ENCODE measurements at places on chromosomes 16 and 17.

GRCh38 chr16:4517812-4518680 lies 20.5 kb downstream of the CDIP1 start:
- DNase-seq: no peak

GRCh38 chr17:64240741-64241347 lies 22.2 kb downstream of the TEX2 start:
- DNase-seq: no peak

DNA sequence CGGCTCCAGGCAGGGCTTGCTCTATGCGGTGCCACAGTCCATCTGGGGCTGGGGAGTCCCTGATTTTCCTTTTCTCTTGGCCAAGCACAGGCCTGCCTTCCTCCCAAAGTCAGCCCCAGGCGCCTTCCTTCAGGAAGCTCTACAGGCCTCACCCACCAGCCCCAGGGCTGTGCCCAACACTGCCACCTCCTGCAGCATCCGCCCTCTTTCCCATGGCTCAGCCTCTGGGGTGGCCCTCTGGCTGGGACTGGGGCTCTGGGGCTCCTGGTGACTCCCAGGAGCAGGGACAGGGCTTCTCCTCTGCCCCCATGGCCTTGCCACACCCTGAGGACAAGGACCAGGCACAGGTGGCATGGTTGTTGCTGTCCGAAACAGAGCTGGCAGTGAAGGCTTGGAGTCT lies 817 bp downstream of the ITGB4 start:
- DNase-seq: no peak

- no peak for DNase-seq
Observed at GRCh38 chr17:42866216-42866615, 15.2 kb downstream of the AOC3 start.

GRCh38 chr16:1451702-1452392 lies 7.5 kb upstream of the CCDC154 start:
- no peak for DNase-seq

DNA sequence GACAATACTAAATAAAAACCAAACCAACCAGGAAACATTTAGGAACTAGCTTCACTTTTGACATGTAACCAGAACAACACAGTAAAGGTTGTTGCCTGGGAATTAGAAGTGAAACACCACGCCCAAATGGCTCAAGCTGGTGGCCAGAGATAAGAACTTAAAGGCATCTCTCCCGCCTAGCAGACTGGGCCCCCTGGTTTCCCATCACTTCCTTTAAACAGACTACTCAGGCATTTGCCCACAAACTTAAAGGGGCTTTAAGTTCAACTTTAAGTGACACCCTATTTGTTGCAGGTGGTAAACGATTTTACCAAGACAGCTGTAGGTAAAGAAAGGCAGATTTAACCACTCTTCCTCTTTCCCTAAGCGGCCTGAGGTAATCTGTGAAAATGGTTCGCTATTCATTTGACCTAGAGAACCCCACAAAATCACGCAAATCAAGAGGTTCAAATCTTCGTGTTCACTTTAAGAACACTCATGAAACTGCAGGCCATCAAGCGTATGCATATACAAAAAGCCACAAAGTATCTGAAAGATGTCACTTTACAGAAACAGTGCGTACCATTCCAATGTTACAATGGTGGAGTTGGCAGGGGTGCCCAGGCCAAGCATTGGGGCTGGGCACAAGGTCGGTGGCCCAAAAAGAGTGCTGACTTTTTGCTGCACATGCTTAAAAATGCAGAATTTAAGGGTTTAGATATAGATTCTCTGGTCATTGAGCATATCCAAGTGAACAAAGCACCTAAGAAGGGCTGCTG lies 40.8 kb upstream of the BPTF start:
- no peak for DNase-seq

- DNase-seq: no peak
Observed at GRCh38 chr16:72848759-72849664, 198.9 kb downstream of the ZFHX3 start.

DNA sequence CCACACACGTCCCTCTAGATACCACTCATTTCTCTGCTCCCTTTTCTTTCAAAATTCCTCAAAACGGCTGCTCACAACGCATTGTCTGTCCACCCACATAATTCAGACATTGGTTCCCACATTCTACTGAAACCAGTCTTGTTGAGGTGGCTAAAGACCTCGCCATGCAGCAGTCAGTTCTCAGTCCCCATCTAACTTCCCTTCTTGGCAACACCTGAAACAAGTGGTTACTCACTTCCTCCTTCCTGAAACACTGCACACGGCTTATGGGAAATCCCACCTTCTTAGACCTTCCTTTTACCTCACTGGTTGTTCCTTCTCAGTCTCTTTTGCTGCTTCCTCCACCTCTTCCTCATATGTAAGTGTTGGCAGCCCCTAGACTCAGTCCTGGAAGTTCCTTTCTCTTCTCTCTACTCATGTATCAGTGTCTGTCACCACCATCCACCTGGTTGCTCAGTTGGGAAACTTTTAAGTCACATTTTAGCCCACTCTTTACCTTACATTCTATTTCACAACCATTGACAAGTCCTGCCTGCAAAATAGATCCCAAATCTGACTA lies 277.1 kb downstream of the CEP112 start:
- no peak for DNase-seq

DNA sequence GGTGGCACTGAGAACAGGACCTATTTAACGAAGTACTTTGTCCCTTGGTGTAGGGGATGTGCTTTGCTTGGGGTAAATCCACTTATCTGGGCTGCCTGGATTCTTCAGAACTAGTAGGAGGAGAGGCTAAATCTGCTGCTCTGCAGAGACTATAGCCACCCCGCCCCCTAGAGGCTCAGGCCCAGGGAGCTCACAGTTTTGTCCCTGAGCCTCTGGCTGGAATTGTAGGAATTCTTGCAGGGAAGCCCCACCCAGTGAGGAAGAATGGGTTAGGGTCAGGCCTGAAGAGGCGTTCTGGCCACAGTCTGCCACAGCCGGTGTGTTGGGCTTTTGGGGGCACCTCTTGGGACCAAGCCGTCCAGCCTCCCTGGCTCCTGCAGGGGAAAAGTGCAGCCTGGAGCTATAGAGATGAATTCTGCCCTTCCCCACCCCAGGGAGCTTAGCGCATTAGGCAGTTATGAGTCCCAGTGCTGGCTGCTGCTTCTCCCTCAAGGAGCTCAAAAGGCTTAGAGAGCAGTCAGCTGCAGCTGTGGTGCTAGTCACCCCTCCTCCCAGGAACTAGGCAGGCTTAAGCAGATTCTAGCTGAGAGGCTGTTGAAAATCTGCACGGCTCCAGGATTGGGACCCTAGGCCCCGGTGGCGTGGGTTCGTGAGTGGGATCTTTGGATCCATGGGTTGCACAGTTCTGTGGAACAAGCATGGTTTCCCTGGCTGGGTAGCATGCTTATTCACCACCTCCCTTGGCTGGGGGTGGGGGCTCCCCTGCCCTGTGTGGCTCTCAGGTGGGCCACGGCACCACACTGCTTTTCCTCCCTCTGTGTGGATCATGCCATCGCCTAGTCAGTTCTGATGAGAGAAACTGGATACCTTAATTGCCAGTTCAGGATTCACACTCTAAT lies 237.4 kb upstream of the TOM1L1 start:
- no peak for DNase-seq

DNA sequence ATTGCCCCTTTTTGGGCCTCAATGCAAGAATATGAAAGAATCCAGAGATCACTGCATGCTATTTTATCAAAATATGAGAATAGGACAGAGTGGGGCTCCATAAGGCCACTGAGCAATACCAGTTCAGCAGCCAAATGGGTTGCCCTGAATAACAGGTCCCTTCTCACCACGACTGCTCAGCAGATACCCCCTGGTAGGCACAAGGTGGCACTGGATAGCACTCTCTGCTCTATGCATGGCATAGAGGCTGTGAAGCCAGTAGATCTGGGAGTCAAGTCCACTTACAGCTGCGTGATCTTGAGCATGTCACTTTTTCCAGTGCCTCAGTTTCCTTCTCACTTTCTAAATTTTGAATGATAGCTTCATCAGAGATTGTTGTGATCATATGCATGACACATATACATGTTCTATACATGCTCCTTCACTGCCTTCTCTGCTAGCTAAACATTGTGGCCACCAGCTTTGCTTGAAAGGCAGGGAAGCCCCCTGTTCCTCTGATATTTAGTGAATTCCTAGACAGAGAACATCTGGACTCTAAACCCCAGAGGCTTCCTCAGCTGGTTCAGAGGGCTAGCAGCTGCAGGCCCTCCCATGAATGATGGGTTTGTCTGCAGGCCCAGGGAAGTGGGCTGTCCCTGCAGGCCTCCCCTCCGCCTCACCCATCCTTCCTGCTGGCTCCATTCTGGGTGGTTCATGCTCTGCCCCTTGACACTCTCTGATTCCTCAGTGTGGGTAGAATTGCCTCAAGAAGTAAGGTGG lies 84.9 kb upstream of the ASIC2 start:
- no peak for DNase-seq

GRCh38 chr16:71359431-71359830 lies 908 bp downstream of the CALB2 start:
- DNase-seq: no peak

DNA sequence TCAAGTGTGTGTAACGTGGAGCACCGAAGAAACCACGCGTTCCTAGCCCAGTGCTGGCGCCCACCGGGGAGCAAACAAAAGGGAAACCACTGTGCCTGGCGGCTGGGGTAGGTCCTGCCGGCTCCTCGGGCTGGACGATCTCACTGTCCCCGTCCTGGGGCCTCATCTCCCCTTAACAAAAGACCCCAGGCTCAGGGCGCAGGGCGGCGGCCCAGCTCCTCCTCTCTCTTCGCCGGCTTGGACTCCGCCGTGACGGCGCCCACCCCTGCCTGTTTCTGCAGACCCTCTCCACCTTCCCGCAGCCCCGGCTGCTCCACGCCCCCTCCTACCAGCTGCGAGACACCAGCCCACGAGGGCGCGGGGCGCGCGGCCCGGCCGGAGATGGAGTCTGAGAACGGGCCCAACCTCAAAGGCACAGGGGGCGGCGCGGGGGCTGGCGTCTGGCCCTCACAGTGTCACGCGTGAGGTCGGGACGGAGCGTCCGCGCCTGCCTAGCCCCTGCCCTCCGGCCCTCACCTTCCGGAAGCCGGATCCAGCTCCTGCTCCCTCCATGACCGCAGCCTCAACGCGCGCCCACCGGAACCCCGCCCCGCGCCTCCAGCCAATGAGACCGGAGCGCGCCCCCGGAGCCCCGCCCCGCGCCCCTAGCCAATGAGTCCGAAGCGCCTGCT lies at the start of gene CENPX:
Gene CENPX, minus strand, starts transcription at position 569 of the 671 bp plus-strand sequence. Its CDS starts 17 bp downstream, at position 552.
- DNase-seq: no peak

- DNase-seq: no peak
Observed at GRCh38 chr17:21545064-21545463, 147.3 kb upstream of the KCNJ18 start.

- DNase-seq: no peak
Observed at GRCh38 chr17:57406981-57407286, 150.6 kb downstream of the MSI2 start.

DNA sequence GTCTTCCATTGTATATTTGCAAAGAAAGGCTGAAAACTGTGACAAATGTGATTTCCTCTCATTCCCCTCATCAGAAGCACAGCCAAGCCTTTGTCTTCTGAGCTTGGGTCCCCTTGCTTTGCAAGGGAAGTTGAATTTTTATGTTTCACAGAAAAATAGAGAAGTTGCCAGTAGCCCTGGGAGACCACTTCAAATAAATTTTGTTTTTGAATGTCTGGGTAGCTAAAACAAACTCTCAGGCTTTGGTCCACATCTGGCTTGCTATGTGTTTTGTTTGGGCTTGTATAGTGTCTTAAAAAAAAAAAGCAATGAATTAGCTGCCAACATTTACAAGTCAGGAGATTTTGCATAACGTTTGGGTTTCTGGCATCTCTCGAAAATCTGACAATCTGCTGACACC lies 24.1 kb downstream of the PIK3R6 start:
- no peak for DNase-seq

DNA sequence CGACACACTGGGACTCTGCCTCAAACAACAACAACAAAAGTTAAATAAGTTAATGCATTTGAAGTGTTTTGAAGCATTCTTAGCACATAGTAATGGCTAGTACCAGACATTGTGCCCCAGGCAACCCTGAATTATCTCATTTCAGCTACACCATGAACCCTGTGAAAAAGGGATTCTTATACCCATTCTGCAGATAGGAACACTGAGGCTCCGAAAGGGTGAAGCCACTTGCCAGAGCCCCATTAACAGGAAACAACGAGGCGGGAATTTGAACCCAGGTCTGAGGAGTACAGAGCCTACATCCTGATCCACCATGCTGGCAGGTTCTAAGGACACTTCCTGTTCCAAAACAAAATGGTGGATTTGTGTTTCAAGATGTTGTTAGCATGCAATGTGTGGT lies 9.2 kb downstream of the GPR139 start:
- no peak for DNase-seq

DNA sequence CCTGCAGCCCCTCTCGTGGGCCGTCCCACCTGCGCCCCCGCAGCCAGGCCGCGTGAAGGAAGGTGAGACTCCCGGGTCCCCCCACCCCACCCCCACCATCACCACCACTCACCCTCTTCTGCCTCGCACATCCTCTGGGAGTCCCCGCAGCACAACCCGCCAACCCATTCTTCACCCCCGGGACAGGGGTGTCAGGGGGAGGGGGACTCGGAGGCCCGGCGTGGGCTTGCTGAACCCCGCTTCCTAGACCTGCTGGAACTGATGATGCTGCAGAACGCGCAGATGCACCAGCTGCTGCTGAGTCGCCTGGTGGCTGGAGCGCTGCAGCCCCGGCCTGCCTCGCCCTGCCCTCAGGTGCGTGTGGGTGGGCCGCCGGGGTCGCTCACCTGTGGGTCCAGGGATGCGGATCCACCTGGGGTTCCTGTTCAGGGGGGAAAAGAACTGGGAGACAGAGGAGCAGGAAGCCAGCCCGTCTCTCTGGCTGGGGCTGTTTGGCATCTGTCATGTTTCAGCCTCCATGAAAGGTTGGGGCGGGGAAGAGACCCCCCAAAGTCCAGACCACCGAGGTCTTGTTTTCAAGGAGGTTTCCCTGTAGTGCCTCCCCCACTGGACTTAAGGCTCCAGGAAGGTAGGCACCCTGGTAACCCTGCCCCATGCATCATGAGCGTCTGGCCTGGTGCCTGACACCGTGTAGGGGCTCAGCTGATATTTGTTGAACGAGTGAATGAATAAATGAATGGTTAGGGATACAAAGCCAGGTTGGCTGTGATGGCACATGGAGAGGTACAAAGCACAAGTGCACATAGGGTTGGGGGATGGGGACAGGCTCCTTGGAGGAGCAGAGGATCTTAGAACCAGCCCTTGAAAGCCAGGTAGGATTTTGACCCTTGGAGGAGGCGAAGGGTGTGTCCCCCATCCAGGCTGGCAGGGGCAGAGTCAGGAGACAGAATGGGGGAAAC lies 849 bp downstream of the PRR29 start:
- DNase-seq: peak; percentile 48

DNA sequence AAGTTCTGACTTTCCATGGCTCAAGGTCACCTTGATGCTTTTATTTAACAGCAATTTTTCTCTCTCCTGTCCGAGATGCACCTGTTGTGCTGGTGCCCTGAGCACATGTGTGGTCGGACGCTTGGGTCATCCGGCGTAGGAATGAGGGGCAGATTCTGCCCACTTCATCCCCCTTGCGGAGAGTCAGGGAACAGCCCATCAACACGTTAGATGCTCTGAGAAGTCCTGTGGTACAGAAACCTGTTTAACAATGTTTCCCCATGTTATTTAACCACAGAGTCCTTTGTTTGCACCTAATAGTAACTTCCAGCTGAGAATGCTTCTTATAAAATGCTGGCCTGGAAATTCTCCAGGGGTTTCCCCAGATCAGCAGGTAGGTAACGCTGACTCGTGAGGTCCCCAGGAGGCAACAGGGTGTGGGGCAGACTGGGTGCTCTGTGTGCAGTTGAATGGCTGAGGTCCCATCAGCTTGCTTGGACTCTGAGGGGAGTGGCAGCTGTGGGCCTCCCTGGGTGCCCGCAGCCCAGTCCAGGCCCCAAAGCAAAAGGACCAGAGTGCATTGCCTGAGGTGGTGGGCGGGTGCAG lies 17.8 kb downstream of the DOC2B start:
- no peak for DNase-seq
